Epithelial cell of alveolus of lung (primary cell): ENCODE measurements at places on chromosomes 13 and 19. TPM values are rescaled to one million over a fixed set of nuclear protein-coding genes. Genes with fewer than 3 reads are reported as not detected.

Gene RGS9BP
- 0.16 TPM in 1 of 2 replicates, not detected in the other for total RNA-seq

Gene PCDH8
- total RNA-seq = not detected in 2 replicates

Gene IGFL3
- 1.9 TPM in 1 of 2 replicates, not detected in the other for total RNA-seq

Gene SSC5D
- 6.9 and 19.6 TPM in 2 replicates for total RNA-seq

Gene ZNF229
- 5.7 and 6.5 TPM in 2 replicates for total RNA-seq

Gene NRTN
- 1.6 TPM in 1 of 2 replicates, not detected in the other for total RNA-seq

Gene LILRB5
- not detected in 2 replicates for total RNA-seq

Gene DENND1C
- total RNA-seq = not detected in 2 replicates

Gene CYP2A6
- total RNA-seq = not detected in 2 replicates

Gene UBE2L5
- not detected in 2 replicates for total RNA-seq

Gene COMP
- total RNA-seq = under 0.01 TPM in 1 of 2 replicates, not detected in the other

Gene NAT14
- total RNA-seq = 28.7 and 53.0 TPM in 2 replicates

Gene OR4F17
- not detected in 2 replicates for total RNA-seq

Gene SRRM5
- total RNA-seq = 0.26 TPM in 1 of 2 replicates, not detected in the other

Gene AMER2
- not detected in 2 replicates for total RNA-seq

Gene ZNF541
- total RNA-seq = under 0.01 TPM in 1 of 2 replicates, not detected in the other

Gene KCNK6
- 1.5 and 2.8 TPM in 2 replicates for total RNA-seq

Gene CAPN12
- total RNA-seq = 0.13 and 0.16 TPM in 2 replicates

Gene GPC5
- total RNA-seq = 0.65 and 2.1 TPM in 2 replicates

Gene NBEA
- 1.8 and 1.9 TPM in 2 replicates for total RNA-seq

Gene ZNF729
- total RNA-seq = not detected in 2 replicates

Gene FUT1
- 0.39 TPM in 1 of 2 replicates, not detected in the other for total RNA-seq

Gene ANGPTL4
- 17.6 and 82.0 TPM in 2 replicates for total RNA-seq

Gene SIGLEC10
- not detected in 2 replicates for total RNA-seq

Gene C19orf38
- 0.78 and 2.6 TPM in 2 replicates for total RNA-seq

Gene CCL25
- not detected in 2 replicates for total RNA-seq

Gene ZNF626
- total RNA-seq = 7.5 and 13.8 TPM in 2 replicates

Gene B3GNT3
- total RNA-seq = 0.91 TPM in 1 of 2 replicates, not detected in the other
